HT1080 (cell line): ENCODE measurements at places on chromosomes 12 and 14. TPM values are rescaled to one million over a fixed set of nuclear protein-coding genes. Genes with fewer than 3 reads are reported as not detected.

The GLTP gene
- 61.4 and 76.5 TPM in 2 replicates for total RNA-seq

The FKBP11 gene
- 9.8 and 13.0 TPM in 2 replicates for total RNA-seq

The P3H3 gene
- 31.5 and 31.7 TPM in 2 replicates for total RNA-seq

The PAWR gene
- 153 and 223 TPM in 2 replicates for total RNA-seq

The KERA gene
- not detected in 2 replicates for total RNA-seq

- no peak for DNase-seq
Observed at GRCh38 chr12:12885096-12885792, 6.1 kb upstream of the GPRC5A start.
